Thyroid gland (tissue), 4 donors: ENCODE measurements at places on chromosomes 13 and 19. TPM values are rescaled to one million over a fixed set of nuclear protein-coding genes. Genes with fewer than 3 reads are reported as not detected.

CD209 gene
- 6.4 TPM for total RNA-seq

PSG1 gene
- total RNA-seq: 1.3 TPM

NCR1 gene
- total RNA-seq: not detected

AP2A1 gene
- 70.3 TPM for total RNA-seq

POU2F2 gene
- total RNA-seq: 0.13 TPM

KMT2B gene
- total RNA-seq: 24.2 TPM

ZNF296 gene
- not detected for total RNA-seq

HIPK4 gene
- total RNA-seq: not detected

PLIN5 gene
- 6.9 TPM for total RNA-seq

GRCh38 chr13:22468045-22468444 lies 712.7 kb upstream of the SGCG start:
- no peak for DNase-seq

DNA sequence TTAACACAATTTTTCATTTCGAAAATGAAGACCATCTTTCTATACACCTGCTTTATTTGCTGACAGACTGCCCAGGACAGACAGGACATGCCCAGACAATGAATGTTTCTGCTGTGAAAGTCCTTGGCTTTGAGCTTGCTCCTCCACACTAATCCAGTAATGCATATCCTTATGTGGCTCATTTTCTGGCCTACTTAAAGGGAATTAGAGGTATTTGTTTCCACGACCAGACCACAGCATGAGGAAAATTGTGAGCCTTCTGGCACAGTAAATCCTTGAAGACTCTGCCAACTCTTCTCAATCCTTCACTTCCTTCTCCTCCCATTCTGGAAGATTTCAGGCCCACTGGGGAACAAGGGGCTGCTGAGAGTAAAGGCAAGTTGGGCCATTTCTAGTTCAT lies 25.7 kb downstream of the CCDC70 start:
- DNase-seq: no peak

- DNase-seq: no peak
Measured at GRCh38 chr13:106499896-106500295, 35.6 kb downstream of the EFNB2 start.

DNA sequence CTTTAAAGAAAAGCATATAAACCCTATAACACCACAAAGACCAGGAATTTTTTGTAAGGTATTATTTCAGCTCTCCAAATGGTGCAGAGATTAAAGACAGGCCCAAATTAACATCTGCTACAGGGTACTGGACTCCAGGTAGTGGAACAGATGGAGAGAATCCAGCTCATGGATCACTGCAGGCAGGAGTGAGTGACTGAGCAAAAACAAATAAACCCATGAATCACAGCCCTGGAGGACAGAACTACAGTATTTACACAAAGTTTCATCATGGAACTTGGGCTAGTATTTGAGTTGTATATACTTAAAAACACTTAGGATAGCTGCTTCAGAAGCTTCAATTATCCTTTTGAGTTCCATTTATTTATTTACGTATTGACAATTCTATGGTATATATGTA lies 132.8 kb upstream of the SPRY2 start:
- peak; percentile 37 for DNase-seq

GRCh38 chr19:50693064-50693975 lies 26.3 kb downstream of the SHANK1 start:
- no peak for DNase-seq

DNA sequence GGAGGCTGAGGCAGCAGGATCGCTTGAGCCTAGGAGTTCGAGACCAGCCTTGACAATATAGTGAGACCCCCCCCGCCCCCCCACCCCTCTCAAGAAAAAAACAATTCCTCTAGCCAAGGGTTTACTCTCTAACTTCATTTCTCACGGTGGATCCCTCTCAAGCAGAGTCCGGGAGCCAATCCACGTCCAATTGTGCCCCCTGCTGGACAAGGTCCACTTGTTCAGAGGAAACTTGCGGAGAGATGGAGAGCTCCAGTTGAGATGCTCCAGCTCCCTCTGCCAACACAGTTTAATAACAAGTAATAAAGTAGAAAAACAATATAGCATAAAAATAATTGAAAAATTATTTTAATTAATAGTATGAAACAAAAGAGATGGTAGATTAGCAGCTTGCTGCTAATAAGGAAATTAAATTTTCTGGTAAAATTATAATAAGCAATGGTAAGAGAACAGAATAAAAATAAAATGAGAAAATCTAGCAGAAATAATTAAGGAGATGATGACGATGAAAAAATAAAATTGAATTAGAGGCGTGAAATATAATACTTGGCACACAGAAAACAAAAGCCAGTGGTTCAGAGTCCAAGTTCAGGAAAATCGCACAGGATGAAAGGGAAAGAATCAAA lies 14.5 kb upstream of the SIGLEC14 start:
- DNase-seq: peak; percentile 72

DNA sequence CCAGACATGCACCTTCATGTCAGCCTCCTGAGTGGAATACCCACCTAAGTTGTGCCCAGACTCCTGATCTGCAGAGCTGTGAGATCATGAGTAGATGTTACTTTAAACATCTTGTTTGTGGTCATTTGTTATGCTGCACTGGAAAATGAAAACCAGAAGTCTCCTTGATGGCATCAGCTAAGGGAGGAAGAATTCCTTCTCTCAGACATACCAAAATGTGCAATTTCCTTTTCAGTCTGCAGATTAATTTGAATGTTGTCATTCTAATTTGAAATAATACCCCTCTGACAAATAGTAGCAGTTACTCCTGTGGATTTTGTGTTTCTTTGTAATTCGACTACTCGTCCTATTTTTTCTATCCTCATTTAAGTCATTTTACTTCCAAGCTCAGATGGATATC lies 59.3 kb downstream of the ITGBL1 start:
- DNase-seq: no peak

GRCh38 chr19:13847407-13848339 lies 29.3 kb upstream of the NANOS3 start:
- DNase-seq: peak; percentile 87

GRCh38 chr19:39178296-39179006 lies 18.3 kb upstream of the NCCRP1 start:
- no peak for DNase-seq

DNA sequence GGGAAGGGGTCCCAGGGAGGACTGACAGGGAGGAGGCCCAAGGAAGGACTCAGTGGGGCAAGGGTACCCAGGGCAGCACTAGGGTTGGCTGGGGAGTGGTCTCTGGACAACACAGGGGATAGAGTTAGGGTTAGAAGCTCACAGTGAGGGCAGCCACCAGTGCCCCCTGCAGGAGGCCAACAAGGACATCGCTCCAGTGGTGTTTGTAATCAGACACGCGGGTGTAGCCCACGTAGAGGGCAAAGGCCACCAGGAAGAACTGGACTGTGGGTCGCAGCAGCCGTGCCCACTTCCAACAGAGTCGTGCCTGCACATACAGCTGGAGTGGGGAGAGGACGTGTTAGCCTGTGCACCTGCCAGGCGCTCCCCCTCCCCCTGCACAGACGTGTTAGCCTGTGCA lies 9.2 kb downstream of the PLPP2 start:
- DNase-seq: no peak

DNA sequence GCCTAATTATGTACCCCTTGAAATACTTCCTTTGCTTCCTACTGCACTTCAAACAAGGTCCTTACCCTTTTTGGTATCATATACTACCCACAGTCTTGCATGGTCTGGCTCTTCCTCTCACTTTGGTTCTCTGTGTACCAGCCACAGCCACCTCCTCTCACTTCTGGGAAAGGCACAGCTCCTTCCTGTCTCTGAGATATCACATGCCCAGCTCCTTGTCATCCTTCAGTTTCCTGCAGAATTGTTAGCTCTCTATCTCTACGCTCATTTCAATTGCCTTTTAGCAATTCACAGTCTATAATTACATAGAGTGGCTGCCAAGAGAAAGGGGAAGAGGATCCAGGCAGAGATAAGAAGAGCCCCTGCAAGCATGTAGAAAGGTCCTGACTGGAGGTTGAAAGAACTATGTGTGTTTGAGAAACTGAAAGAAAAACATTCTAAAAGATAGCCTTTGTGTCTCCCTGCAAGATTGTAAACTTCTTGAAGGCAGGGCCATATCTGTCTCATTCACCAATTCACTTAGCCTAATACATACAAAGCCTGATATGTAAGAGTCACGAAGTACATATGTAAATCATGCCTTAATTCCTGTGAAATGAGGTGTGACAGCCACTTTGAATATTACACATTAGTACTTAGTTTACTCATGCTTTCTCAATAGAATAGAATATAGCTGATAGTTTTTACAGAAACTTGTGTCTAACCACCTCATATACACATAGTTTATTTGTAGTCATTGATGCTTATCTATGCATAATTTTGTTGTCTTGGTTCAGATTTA lies 933.1 kb downstream of the DIAPH3 start:
- DNase-seq: no peak

DNA sequence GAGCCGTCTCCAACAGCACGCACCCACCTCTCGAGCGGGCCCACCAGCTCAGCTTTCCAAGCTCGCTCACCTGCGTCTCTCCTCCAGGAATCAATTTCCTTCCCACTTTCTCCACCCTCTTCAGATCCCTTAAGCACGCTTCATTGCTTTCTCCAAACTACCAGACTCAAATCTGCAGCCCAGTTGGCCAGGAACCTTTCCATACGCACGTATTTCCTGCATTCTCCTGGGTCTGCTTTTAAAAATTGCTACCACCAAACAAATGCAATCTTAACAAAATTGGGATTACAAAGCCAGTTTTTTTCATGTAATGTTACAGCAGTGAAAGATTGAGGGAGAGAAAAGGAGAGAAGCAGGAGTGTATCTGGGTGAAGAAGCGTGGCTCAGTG lies 1.5 kb downstream of the ENOX1 start:
- DNase-seq: no peak

DNA sequence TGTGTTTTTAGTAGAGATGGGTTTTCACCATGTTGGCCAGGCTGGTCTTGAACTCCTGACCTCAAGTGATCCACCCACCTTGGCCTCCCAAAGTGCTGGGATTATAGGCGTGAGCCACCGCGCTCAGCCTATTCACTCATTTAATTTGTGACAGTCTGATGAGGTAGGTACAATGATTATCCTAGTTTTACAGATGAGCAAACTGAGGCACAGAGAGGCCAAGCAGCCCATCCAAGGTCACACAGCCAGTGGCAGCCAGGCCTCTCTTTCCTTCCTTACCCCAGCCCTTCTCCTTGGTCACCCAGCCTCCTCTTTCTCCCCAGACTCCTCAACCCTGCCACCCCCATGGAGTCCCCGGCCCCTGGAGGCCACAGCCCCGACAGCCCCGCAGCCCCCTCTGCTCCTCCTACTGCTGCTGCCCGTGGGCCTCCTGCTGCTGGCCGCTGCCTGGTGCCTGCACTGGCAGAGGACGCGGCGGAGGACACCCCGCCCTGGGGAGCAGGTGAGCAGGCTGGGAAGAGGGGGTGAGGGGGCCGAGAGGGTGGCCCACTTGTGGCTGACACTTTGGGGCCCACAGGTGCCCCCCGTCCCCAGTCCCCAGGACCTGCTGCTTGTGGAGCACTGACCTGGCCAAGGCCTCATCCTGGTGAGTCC lies 6.1 kb downstream of the FLT3LG start:
- no peak for DNase-seq

DNA sequence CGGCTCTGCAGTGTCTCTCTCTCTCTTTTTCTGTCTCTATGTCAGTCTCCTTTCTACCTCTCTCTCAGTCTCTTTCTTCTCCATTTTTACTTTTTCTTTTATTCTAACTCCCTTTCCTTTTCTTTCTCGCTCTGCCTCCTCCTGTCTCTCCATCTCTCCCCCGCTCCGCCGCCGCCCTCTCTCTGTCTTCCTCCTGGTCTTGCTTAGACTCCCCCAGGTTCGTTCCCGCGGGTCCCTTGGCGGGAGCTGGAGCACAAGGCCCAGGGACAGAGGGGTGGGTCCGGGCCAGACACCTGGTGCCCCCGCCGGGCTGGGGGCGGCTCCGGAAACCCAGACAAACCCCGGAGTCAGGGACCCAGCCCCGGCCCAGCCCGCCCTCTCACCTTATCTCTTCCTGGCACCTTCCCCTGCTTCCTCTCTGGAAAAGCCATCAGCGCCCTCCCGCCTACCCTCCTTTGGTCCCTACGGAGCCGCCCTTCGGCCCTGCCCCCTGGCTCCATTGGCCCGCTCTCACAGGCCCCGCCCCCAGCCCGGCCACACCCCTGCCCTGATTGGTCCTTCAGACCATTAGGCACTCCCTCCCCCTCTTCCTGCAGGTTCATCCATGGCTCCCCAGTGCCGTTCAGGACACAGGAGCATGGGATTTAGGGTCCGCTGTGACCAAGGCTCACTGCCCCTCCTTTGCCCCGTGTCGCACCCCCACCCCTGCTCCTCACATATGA lies 15.4 kb upstream of the NOP53 start:
- peak; percentile 80 for DNase-seq

DNA sequence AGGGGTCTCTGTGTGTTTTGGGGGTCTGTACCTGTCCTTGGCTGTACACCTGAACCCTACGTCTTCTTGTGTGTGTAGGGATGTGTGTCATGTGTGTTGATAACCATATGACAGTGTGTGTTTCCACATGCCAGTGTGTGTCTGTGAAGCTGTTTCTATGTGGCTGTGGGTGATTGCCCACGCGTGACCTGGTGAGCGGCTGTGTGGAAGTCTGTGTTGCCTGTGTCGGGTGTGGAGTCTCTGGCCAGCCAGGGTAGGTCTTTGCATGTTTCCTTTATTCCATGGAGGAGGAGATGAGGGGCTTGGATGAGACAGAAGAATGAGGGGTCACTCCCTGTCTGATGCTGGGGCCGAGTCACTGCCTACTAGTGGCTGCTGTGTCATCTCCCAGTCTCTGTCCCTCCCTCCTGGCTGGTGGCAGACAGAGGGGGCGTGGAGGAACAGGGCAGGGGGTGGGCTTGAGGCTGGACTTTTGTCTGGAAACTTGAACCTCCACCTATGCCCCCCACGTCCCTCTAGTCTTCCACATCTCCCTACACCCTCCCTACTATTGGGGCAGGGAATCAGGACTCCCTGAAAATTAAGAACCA lies 2.8 kb upstream of the FOSB start:
- DNase-seq: no peak

DNA sequence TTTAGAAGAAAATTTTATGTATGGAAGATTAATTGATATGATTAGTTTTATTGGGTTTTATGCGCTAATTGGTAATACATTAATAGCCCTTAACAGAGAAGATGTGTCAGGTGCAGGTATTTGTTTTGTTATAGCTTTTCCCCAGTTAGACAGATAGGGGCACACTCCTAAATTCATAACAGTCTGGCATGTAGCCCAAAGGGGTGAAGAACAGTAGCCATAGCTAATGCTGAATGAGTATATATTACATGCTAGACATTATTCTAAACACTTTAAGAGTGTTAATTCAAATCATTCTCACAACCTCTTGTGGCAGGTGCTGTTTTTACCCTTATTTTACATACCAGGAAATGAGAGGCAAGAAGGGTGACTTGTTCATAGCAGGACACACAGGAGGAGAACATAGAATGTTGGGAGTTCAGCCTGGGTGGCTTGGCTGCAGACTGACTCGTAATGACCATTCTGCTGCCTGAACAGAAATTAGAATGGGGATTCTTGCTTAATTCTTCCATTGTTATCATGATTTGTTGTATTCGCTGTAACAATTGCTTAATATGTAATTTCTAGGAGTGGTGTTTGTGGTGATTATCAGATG lies 20.1 kb downstream of the PCCA start:
- no peak for DNase-seq
